Heart left ventricle (tissue), 16 donors: ENCODE measurements at places on chromosomes 1 and 21. TPM values are rescaled to one million over a fixed set of nuclear protein-coding genes. Genes with fewer than 3 reads are reported as not detected.

GRCh38 chr1:80919426-80919825 is 881.3 kb upstream of the ADGRL2 start:
- no peaks in the 10 kb centered on the region for H3K36me3 ChIP-seq
- no peaks in the 10 kb centered on the region for H3K4me1 ChIP-seq
- H3K27me3 ChIP-seq = no peaks in the 10 kb centered on the region
- H3K4me3 ChIP-seq = no peak overlapping the region
- no peak for DNase-seq

DNA sequence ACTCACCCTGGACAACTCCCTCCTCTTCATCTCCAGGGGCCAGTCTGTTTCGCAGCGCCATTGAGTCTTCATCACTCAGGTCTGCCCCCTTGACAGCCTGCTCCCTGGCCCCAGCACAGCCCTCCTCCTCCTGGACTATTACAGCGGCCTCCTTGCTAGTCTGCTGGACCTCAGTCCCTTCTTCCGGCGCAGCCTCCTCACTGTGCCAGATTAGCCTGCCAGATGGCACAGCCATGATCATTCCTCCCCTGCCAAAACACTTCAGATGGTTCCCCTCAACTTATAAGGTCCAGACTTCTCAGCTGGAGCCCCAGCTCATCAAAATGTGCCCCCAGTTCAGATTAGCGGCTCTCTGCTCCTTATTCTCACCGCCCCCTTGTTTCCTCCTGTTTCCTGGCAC is 7.0 kb upstream of the CELSR2 start:
- no peaks in the 10 kb centered on the region for H3K27me3 ChIP-seq
- H3K27ac ChIP-seq = no peak overlapping the region
- peaks cover 21% of the 10 kb centered on the region for H3K36me3 ChIP-seq

GRCh38 chr21:46634427-46634826 is 1.0 kb upstream of the PRMT2 start:
- H3K4me3 ChIP-seq = peak overlapping the region; percentile 72
- peaks cover 40% of the 10 kb centered on the region for H3K4me1 ChIP-seq
- no peaks in the 10 kb centered on the region for H3K27me3 ChIP-seq
- DNase-seq = no peak
- peak overlapping the region; percentile 96 for H3K27ac ChIP-seq

DNA sequence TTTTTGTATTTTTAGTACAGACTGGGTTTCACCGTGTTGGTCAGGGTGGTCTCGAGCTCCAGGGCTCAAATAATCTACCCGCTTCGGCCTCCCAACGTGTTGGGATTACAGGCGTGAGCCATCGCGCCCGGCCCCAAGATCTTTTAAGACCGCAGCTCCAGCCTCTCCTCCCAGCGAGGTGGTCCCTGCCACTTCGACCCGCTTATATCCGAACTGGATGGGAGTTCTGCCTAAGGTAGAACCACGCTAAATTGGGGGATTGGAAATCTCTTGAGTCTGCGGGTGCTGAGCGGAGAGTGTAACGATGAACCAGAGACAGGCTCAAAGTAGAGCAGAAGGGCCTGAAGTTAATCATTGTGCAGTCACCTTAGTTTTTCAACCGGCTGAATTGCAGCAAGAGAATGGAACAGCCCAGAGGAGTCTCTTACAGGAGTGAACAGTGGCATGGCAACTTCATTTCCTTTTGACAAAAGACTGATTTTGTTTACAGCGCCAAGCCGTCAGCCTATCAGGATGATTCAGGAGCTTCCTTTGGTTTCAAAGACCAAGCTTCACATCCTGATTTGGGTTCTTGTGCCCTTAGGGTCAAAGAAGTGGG is 726 bp upstream of the CYB5R1 start:
- no peaks in the 10 kb centered on the region for H3K27me3 ChIP-seq
- H3K36me3 ChIP-seq = peaks cover 18% of the 10 kb centered on the region
- H3K4me3 ChIP-seq = peak overlapping the region; percentile 94
- H3K27ac ChIP-seq = peak overlapping the region; percentile 99
- H3K4me1 ChIP-seq = peaks cover 45% of the 10 kb centered on the region

MIXL1 gene
- not detected for total RNA-seq

GRIK1 gene
- total RNA-seq = not detected

DNA sequence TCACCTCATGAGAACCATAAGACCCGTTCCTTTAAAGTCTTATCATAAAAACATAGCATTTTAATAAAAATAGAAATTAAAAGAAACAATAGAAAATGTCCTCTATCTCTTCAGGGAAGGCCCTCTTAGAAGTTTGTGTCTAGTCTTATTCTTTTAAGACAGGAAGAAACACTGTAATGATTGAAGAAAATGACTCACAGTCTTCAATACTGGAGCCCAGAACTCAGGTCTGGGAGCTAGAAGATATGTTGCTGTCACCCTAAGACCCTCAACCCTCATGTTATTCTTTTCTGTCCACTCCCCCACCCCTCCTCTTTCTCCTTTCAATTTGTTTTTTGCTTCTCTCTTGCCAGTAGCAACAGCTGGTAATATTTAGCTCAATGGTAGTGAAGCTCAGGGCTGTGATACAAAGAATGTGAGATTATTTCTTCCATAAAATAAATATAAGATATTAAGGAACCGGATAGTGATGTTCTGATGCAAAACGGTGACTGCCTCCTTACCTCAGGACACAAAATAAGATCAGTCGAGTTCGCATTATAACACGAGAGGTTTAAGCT is 12.0 kb downstream of the DUSP10 start:
- DNase-seq = no peak
- no peaks in the 10 kb centered on the region for H3K4me1 ChIP-seq
- H3K27me3 ChIP-seq = no peaks in the 10 kb centered on the region
- H3K4me3 ChIP-seq = no peak overlapping the region
- no peak overlapping the region for H3K27ac ChIP-seq
- H3K36me3 ChIP-seq = no peaks in the 10 kb centered on the region

OR2T33 gene
- total RNA-seq = not detected

GRCh38 chr1:181969902-181970301 is 91.6 kb downstream of the ZNF648 start:
- no peak overlapping the region for H3K27ac ChIP-seq
- no peaks in the 10 kb centered on the region for H3K27me3 ChIP-seq
- no peak overlapping the region for H3K4me3 ChIP-seq
- H3K4me1 ChIP-seq = no peaks in the 10 kb centered on the region
- no peak for DNase-seq

- peaks cover 5% of the 10 kb centered on the region for H3K27me3 ChIP-seq
- no peak overlapping the region for H3K4me3 ChIP-seq
- no peak for DNase-seq
- H3K27ac ChIP-seq = no peak overlapping the region
These were observed 5.0 kb downstream of the PCNX2 start for GRCh38 chr1:233290396-233291034.

DNA sequence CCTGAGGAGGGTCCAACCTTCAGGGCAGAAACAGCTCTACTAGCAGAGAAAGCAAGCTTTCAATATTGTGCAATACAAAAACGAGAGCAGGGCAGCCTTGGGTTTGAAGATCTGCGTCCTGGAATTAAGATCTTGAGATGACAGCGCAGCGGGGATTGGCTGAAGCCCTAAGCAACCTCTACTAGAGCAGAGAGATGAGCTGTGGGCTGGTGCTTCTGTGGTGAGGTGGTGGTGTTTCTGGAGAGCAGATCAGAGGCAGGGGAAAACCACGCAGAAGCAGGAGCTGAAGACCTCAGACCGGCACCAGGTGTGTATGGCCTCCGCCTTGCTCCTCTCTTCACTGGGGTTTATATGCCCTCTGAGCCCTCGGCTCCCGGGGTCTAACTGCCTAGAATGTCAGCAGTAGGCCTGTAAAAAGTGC is 12.5 kb downstream of the TRAF3IP3 start:
- H3K36me3 ChIP-seq = no peaks in the 10 kb centered on the region
- peaks cover 23% of the 10 kb centered on the region for H3K4me1 ChIP-seq
- no peak overlapping the region for H3K4me3 ChIP-seq
- no peaks in the 10 kb centered on the region for H3K27me3 ChIP-seq

- no peaks in the 10 kb centered on the region for H3K27me3 ChIP-seq
- no peaks in the 10 kb centered on the region for H3K4me1 ChIP-seq
- no peaks in the 10 kb centered on the region for H3K36me3 ChIP-seq
These were observed 135.3 kb downstream of the RUNX1 start for GRCh38 chr21:34913811-34914210.

- DNase-seq = no peak
- no peak overlapping the region for H3K27ac ChIP-seq
- H3K4me1 ChIP-seq = no peaks in the 10 kb centered on the region
- H3K4me3 ChIP-seq = no peak overlapping the region
These were observed 38.4 kb downstream of the NCMAP start for GRCh38 chr1:24594328-24594598.

DNA sequence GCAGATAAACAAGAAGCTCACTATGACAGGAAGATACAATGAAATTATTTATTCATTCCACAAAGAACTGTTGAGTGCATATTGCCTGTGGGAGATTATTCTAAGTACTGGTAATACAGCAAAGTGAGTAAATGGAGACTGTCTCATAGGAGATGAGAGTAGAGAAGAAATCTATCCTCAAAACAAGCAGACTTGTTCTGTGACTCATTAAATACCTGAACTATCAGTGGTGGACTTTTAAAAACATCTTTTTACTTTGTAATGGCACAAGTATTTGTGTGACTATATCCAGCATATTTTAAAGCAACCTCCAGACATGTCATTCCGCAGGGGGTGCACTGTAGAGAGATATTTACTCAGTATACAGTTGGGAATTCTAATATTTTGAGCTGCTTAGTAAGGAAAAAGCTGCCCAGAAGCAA is 259.2 kb downstream of the FMN2 start:
- DNase-seq = no peak
- H3K36me3 ChIP-seq = no peaks in the 10 kb centered on the region
- H3K27me3 ChIP-seq = no peaks in the 10 kb centered on the region
- no peak overlapping the region for H3K4me3 ChIP-seq
- no peak overlapping the region for H3K27ac ChIP-seq

GRCh38 chr1:216807696-216808095 is 84.5 kb upstream of the ESRRG start:
- DNase-seq = no peak
- H3K4me3 ChIP-seq = no peak overlapping the region
- no peak overlapping the region for H3K27ac ChIP-seq
- no peaks in the 10 kb centered on the region for H3K4me1 ChIP-seq
- H3K27me3 ChIP-seq = no peaks in the 10 kb centered on the region
- H3K36me3 ChIP-seq = no peaks in the 10 kb centered on the region

ARTN gene
- total RNA-seq = not detected

GRCh38 chr1:26164861-26165842 is 3.6 kb downstream of the C1orf232 start:
- no peaks in the 10 kb centered on the region for H3K36me3 ChIP-seq
- no peak for DNase-seq
- H3K4me3 ChIP-seq = peak overlapping the region; percentile 45

NLRP3 gene
- 0.62 TPM for total RNA-seq

RAVER2 gene
- 22.6 TPM for total RNA-seq

S100A1 gene
- 2,190 TPM for total RNA-seq

DNA sequence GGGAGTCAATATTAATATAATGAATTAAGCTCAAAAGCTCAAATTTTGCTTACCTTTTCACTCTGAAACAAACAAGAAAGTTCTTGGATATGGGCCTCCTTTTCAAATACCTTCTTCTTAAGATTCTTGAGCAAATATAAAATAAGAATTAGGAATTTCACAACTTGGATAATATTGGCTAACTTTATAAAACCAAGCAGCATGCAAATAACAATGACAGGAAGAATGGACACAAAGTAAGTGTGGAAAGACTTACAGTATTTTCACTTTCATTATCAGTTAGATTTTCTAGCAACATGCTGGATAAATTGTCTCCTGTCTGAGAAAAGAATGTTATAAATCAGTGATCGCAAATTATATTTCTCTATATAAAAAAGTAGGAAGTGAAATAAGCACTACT is 13.2 kb downstream of the ODF2L start:
- no peaks in the 10 kb centered on the region for H3K27me3 ChIP-seq
- no peak for DNase-seq
- H3K27ac ChIP-seq = peak overlapping the region; percentile 22
- H3K36me3 ChIP-seq = no peaks in the 10 kb centered on the region
- H3K4me3 ChIP-seq = peak overlapping the region; percentile 27

DNA sequence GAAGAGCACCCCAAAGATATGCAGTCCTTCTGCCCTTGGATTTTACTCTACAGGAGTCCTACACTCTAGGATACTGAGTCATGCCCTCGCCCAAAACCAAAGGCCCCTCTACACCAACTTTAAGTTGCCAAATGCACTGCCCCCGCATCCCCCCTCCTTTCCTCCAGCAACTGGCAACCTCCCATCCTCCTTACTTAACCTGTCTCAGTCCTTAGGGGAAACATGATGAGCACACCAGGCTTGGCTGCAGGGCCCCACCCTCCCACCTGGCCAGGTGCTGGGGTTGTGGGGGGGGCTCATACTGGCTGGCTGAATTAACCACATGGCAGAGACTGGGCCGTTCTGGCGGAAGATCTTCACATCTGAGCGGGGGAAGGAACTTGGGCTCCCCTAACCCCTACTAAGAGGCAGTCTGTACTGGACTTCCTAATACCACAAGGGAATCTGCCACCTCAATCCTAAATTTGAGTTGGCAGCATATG is 1.2 kb downstream of the HDGF start:
- H3K27ac ChIP-seq = peak overlapping the region; percentile 99
- H3K4me3 ChIP-seq = peak overlapping the region; percentile 95
- H3K4me1 ChIP-seq = peaks cover 43% of the 10 kb centered on the region
- H3K27me3 ChIP-seq = no peaks in the 10 kb centered on the region

GRCh38 chr1:93675931-93676330 is 5.7 kb downstream of the BCAR3 start:
- peaks cover 10% of the 10 kb centered on the region for H3K36me3 ChIP-seq
- peaks cover 63% of the 10 kb centered on the region for H3K4me1 ChIP-seq

DNA sequence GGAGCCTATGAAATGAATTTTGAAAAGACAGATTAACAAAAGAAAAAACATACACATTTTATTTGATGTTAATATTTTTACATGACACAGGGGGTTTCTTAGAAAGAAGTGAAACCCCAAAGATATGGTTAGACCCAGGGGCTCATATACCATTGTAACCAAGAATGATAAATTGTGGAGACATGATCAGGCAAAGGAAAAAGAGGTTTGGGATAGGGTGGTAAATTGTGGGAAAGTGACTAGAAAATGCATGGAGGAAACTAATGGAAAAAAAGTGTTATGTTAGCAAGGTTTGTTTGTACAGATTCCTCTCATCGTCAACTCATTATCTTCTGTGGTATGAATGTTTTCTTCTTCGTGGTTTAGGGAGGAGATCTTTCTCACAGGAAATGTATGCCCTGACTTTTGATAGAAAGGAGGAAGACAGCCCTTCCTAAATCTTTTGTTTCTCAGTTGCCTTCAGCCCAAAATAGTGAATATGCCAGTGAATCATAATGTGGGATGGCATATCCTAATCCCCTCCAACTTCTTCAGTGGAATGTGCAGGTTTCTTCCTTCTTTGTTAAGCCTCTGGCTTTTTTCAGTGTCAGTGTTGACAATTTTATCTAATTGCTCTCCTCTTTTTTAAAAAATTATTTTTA is 140.4 kb upstream of the UBE2U start:
- no peaks in the 10 kb centered on the region for H3K4me1 ChIP-seq
- no peaks in the 10 kb centered on the region for H3K27me3 ChIP-seq
- no peaks in the 10 kb centered on the region for H3K36me3 ChIP-seq
- no peak for DNase-seq
